ENCODE measurements at places on chromosomes 3 and 15.

DNA sequence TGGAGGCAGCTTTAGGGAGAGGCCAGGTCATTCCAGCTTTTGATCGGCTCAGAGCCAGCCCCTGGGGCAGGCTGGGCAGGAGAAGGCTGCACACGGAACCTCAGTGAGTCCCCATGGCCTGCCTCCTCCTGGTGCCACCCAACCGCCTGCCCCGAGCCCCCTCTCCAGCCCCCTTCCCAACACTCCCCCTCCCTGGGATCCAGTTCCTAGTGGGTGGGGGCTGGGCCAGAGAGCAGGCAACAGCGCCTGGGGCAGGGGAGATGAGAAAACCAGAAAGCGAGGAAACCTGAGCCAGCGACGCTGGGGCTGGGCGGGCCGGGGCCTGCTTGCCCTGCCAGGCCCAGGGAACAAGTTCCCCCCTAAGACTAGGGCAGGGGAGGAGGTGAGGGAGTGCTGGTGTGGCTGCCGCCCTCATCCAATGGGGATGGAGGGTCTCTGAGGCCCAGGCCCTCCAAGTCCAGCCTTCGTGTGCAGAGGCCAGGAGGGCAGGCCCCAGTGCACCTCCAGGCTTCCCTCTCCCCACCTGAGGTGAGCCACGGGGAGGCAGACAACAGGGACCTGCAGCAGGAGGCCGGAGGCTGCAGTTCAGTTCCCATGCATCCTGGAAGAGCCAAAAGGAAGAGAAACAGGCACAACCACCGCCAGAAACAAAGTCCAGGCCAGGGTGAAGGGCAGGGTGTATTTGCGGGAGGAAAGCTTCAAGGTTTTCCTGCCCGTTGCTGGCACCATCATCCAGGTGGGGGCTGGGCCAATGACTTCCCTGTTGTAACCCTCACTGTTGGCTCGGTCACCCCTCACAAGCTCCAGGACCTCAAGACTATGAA is 4.0 kb upstream of the SEMA3F start:
- H3K4me3 ChIP-seq: no peak overlapping the region
- H3K27me3 ChIP-seq: peaks cover 24% of the 10 kb centered on the region
- H3K4me1 ChIP-seq: peaks cover 11% of the 10 kb centered on the region
- no peak overlapping the region for H3K27ac ChIP-seq
- H3K36me3 ChIP-seq: no peaks in the 10 kb centered on the region

- no peak overlapping the region for H3K27ac ChIP-seq
- H3K4me3 ChIP-seq: no peak overlapping the region
- peaks cover 7% of the 10 kb centered on the region for H3K36me3 ChIP-seq
- DNase-seq: no peak
- no peaks in the 10 kb centered on the region for H3K27me3 ChIP-seq
These were observed 12.5 kb upstream of the C15orf61 start for GRCh38 chr15:67508407-67508806.

- DNase-seq: no peak
- H3K27ac ChIP-seq: no peak overlapping the region
- H3K36me3 ChIP-seq: no peaks in the 10 kb centered on the region
These were observed 20.1 kb upstream of the AMOTL2 start for GRCh38 chr3:134394380-134394779.

DNA sequence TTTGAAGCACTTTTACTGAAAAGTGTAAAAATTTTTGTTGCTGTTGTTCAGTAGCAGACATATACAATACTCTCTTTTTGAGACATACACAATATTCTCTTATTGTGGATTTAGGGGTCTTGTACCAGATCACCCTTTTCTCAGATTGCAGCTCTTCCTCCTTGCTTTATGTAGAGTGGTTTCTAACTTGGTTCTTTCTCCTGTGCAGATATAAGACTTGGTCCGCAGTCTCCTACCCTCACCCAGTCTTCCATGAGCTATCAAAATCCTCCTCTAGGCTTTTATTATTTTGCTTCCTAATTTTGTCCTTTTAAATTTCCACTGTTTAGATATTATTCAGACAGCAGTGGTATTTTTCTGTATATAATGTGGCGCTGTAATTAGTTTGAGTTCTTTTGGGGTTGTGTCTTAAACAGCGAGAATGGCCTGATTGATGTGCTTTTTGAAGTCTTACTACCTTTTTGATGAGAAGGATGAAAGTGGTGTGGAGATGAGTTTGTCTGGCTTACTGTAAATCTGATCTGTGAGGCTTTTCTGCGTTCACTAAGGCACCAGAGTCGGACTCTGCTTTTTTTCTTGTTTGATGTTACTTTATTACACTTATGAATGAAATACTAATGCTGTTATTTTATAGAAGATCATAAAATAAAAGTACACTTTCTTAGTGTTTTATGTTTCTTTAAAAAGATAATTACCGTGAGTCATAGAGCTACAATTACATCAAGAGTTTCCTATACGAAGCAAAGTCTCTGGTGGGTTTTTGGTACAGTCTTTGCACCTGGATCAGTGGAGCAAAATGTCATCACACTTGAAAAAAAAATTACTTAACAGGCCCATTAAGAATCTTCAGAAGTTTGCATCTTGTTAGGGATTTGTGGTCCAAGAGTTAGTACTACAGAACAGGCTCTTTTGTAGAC is 27.8 kb downstream of the FNDC3B start:
- H3K4me3 ChIP-seq: no peak overlapping the region
- H3K27ac ChIP-seq: no peak overlapping the region
- no peak for DNase-seq
- H3K36me3 ChIP-seq: peaks cover 2% of the 10 kb centered on the region
